NCI-H187 (cell line): ENCODE measurements at places on chromosomes 1 and 21.

DNA sequence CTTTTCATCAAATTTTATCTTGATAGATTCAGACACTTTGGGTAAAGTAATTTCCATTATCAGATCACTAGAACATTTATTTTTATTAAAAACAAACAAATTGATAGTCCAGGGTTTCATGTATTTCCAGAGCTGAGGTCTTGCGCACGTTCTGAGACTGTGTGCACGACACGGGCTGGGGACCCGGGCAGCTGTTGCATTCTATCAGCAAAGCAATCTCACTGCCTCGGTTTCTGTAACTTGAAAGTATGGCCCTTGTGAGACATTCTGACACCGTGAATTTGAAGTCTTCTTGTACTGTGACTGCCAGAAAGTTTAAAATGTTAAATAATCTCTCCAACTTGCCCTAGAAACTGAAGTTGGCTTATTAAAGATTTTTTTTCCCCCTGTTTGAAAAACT, 746.9 kb upstream of the ADGRL2 start:
- DNase-seq: no peak

- no peak for DNase-seq
These were observed 55.4 kb downstream of the NPHP4 start for GRCh38 chr1:5936621-5937372.

DNA sequence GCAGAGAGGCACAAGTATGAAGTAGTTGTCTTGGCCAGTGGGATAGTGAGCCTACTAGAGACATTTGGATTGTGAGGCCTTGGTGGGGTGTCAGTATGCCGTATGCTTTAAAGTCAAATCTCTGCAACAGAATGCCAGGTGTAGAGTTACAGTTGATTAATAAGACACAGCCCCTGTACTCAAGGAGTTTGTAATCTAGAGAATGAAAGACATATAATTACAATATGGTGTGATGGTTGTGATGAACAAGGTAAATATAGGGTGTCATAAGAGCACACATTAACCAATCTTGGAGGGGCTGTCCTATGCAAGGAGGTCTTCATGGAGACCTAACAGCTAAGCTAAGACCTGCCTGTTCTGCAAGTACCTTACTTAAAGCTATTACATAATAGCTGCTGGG, 113.1 kb downstream of the ATF6 start:
- no peak for DNase-seq

GRCh38 chr1:54105080-54105479, 47.7 kb downstream of the CDCP2 start:
- DNase-seq: no peak

- no peak for DNase-seq
These were observed 31.1 kb upstream of the PTCH2 start for GRCh38 chr1:44874155-44874554.
